ENCODE measurements at places on chromosomes 3 and 15.

DNA sequence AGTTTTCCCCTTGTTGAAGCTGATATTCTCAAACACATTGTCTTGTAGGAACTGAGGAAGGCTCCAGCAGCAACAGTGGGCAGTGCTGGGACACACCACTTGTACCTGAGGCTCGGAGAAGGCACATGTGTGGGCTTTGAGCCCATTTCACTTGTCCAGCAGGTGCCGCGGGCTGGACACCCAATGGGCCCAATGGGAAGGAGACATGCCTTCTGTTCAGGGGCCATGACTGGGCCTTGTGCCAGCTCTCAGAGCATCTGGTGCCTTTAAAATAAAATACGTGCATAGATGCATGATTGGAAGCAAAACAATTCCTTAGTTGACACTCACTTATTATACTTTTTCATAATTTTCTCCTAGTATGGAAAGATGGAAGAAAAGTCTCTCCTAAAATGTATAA lies 334.2 kb downstream of the KLF13 start:
- no peak for DNase-seq

DNA sequence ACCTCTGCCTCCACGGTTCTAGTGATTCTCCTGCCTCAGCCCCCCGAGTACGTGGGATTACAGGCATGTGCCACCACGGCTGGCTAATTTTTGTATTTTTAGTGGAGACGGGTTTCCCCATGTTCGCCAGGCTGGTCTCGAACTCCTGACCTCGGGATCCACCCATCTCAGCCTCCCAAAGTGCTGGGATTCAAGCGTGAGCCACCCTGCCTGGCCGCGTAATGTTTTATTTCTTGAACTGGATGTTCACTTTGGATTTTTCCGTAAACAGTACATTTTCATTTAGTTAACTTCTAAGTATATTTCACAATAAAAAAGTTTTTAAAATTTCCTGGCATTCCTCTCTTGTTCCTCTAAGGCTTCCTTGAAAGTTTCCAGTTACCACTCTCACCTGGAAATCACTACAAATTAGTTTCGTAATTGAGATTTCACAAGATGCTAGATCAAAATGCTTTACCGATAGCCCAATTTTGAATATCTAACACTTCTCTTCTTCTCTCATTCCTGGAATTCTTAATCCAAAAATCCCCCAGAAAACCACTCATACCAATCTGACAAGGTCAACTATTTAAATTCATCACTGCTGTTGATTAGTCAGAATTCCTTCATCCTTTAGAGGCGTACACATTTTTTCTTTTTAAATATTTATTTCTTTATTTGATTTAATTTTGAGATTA lies 44.7 kb upstream of the INO80 start:
- no peak for DNase-seq

DNA sequence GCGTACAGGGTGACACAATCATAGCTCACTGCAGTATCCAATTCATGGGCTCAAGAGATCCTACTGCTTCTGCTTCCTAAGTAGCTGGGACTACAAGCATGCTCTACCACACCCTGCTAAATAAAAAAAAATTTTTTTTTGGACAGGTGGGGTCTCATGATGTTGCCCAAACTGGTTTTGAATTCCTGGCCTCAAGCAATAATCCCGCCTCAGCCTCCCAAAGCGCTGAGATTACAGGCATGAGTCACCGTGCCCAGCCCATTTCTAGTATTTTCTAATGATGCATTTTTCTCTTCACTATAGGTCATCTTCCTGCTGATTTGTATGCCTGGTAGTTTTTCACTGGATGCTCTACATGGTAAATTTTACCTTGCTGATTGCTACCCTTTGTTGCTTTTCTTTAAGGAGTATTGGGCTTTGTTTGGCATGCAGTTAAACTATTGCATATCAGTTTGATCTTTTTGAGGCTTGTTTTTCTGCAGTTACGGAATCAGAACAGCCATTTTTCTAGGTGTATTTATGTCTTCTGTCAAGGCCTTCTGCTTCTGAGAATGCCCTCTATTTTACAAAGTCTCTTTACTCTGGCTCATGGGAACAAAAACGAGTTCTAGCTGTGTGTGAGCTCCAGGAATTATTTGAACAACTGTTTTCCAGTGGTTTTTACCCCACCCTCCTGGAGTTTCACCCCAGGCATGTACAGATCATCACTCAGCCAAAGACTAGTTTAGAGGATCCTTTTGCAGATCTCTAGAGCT lies 14.2 kb upstream of the NPTN start:
- no peak for DNase-seq

DNA sequence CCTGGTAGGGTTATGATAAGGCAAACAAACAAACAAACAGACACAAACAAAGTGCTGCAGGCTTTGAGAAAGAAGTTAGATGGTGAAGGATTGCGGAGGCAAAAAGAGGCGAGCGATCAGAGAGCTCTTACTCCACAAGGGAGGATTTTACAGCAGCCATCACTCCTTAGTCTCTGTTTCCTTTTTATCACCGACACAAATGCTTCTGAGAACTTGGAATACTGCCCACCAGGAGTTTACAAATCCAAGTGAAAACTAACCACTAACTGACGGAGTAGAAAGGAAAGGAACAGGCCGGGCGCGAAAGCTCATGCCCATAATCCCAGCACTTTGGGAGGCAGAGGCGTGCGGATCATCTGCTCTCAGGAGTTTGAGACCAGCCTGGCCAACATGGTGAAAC lies 35.6 kb upstream of the GPR160 start:
- no peak for DNase-seq

- DNase-seq = no peak
These were observed 56.2 kb downstream of the IL5RA start for GRCh38 chr3:3053974-3054373.

- no peak for DNase-seq
These were observed 43.9 kb downstream of the ONECUT1 start for GRCh38 chr15:52746162-52746757.

GRCh38 chr15:57290187-57290586 lies 86.1 kb upstream of the CGNL1 start:
- DNase-seq = no peak

DNA sequence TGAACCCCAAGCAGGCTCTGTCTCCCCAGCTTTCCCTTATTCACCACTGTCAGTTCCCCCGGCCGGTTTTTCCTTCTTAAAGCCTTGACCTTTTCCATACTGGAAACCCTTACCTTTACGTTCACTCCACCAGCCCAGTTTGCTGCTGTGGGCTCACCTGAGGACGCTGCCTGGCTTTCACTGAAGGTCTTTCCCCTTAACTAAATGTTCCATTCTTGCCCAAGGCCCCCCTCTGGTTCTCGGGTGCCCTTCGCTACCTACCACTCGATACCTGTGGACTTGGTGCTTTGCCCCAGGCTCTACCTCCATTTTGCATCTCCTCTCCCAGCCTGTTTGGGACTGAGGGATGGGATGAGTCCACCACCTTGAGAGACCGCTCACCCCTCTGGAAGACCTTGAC lies 851 bp downstream of the AP2M1 start:
- no peak for DNase-seq
